ENCODE measurements at places on chromosomes 2 and 18. TPM values are rescaled to one million over a fixed set of nuclear protein-coding genes. Genes with fewer than 3 reads are reported as not detected.

CTAGE1 gene
- total RNA-seq, result not detected

MYO1B gene
- total RNA-seq, result 2.5 TPM

APCDD1 gene
- total RNA-seq, result 0.15 TPM

CACNB4 gene
- total RNA-seq, result 0.86 TPM

ARHGAP15 gene
- total RNA-seq, result 112 TPM

IGFBP5 gene
- total RNA-seq, result not detected

NT5DC4 gene
- 2.1 TPM for total RNA-seq

IFIH1 gene
- total RNA-seq, result 63.0 TPM

FAM110C gene
- total RNA-seq, result 0.18 TPM

EVX2 gene
- total RNA-seq, result not detected

IL36B gene
- total RNA-seq, result not detected

SERPINB11 gene
- total RNA-seq, result not detected

GREB1L gene
- not detected for total RNA-seq

SLC16A14 gene
- total RNA-seq, result 2.9 TPM

C2orf49 gene
- total RNA-seq, result 23.8 TPM

UPP2 gene
- total RNA-seq, result not detected

NCL gene
- total RNA-seq, result 693 TPM

TUBB8B gene
- total RNA-seq, result not detected

CD8A gene
- 0.24 TPM for total RNA-seq

FOXI3 gene
- not detected for total RNA-seq
